Epithelial cell of proximal tubule (primary cell): ENCODE measurements at places on chromosomes 12 and 14. TPM values are rescaled to one million over a fixed set of nuclear protein-coding genes. Genes with fewer than 3 reads are reported as not detected.

Gene C1QL4
- total RNA-seq = not detected in 2 replicates

Gene OLR1
- not detected in 2 replicates for total RNA-seq

Gene CCND2
- 6.4 and 14.8 TPM in 2 replicates for total RNA-seq

Gene OAS1
- 2.2 and 6.3 TPM in 2 replicates for total RNA-seq

Gene ESPL1
- 32.0 and 40.1 TPM in 2 replicates for total RNA-seq

Gene CLECL1
- not detected in 2 replicates for total RNA-seq

Gene DHRS4L2
- 13.6 and 14.8 TPM in 2 replicates for total RNA-seq

Gene IFNG
- not detected in 2 replicates for total RNA-seq

Gene KRT74
- total RNA-seq = not detected in 2 replicates

Gene CD69
- total RNA-seq = 0.12 and 1.4 TPM in 2 replicates
